ENCODE measurements at places on chromosomes 6 and 20.

GRCh38 chr20:63148696-63149095 lies 67.2 kb downstream of the YTHDF1 start:
- DNase-seq = no peak

- no peak for DNase-seq
These were observed 16.2 kb upstream of the VAPB start for GRCh38 chr20:58372806-58373205.

DNA sequence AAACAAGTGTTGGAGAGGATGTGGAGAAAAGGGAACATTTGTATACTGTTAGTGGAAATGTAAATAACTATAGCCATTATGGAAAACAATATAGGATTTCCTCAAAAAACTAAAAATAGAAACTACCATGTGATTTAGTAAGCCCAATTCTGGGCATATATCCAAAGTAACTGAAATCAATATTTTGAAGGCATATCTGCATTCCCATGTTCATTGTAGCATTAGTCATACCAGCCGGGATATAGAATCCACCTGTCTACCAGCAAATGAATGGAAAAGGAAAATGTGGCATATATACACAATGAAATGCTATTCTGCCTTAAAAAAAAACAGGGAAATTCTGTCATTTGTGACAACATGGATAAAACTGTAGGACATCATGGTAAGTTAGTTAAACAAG lies 15.3 kb upstream of the C6orf58 start:
- no peak for DNase-seq

DNA sequence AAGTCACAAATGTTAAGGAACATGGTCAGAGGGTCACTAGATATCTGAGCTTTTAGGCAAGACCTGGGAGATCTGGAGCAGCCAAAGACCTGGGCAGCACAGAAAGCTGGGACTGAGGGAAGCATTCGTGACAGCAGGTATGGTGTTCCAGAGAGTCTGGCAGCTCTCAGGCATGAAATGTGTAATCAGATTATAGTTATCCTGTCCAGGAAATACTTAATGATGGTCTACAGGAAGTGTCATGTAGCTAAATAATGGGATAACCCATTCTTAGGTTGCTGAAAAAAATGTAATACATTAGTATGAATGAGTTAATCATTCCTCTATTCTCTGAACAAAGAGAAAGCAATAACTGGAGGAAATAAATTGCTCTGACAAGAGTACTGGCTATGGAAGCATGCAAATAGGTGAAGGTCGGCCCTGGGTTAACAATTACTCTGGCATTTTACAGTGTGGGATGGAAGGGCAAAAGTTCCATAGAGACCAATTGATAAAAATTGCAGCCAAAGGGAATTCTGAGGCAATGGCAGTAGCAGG lies 740.5 kb downstream of the CBLN4 start:
- DNase-seq = no peak

- DNase-seq = no peak
These were observed 1.8 kb downstream of the HSPA12B start for GRCh38 chr20:3734111-3734843.

DNA sequence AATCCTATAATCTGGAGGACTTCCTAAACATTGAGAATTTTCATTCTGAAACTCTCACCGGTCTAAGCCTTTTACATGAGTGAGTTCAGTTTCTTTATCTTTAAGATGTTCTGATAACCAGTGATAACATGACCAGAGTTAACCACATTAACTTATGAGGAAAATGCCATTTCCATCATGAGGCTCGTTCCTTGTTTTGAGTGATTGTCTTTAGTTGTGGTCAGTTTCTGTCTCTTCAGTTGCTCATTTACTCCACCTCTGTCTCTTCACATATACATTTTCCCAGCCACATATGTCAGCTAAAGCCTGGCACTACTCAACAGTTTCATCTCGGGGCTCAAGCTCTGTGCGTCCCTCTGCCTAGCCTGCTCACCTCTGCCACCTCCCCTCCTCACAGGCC lies 70.4 kb downstream of the JAG1 start:
- no peak for DNase-seq

GRCh38 chr6:113894712-113895674 lies 37.8 kb downstream of the MARCKS start:
- DNase-seq = no peak

DNA sequence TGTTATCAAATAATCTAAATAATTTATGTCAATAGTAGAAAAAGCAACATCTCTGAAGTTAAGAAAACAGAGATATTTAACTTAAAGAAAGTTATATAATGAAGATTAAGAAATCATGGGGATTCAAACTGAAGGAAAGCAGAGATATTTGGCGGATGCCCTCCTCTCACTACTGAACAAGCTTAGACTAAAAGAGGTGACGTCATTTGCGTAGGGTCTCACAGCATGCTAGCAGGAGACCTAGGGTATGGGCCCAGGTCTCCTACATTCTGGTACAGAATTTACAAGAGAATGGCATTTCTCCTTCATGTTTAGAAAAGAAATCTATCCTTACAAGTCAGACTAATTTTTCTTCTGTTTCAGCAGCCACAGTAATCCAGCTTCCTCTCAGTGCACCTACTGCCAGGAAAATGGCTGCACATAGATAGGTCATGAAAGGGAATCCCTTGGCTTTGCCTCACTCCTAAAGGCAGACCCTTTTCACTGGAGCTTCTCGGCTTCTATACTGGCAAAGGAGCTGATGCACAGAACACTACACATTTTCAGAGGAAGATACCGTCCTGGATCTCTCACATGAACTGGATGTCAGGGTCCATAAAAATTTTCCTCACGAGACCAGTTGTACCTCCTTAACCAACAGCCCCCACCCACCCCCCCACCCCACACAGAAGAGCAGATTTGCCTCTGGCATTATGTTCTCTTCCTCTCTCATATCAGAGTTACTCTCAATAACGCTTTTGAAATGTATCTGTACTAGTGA lies 41.8 kb upstream of the DST start:
- no peak for DNase-seq

- no peak for DNase-seq
These were observed 19.7 kb downstream of the SPDEF start for GRCh38 chr6:34536251-34536958.

GRCh38 chr6:125107048-125107447 lies 46.5 kb upstream of the TPD52L1 start:
- DNase-seq = no peak

DNA sequence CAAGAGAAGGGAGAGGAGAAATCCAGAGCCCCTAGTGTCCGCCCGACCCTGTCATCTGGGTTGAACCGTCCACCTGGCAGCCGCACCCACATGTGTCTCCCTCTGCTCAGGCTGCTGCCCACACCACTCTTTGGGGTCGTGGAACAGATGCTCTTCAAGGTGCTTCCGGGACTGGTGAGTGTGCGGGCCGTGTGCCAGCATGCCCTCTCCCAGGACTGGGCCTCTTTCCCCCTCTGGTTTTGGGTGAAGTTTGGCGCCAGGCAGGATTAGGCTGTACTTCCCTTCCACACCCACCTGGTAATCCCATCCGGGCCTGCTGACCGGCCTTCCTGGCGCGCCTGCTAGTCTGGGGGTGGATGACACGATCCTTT lies 7.9 kb downstream of the BPIFB3 start:
- peak; percentile 36 for DNase-seq

DNA sequence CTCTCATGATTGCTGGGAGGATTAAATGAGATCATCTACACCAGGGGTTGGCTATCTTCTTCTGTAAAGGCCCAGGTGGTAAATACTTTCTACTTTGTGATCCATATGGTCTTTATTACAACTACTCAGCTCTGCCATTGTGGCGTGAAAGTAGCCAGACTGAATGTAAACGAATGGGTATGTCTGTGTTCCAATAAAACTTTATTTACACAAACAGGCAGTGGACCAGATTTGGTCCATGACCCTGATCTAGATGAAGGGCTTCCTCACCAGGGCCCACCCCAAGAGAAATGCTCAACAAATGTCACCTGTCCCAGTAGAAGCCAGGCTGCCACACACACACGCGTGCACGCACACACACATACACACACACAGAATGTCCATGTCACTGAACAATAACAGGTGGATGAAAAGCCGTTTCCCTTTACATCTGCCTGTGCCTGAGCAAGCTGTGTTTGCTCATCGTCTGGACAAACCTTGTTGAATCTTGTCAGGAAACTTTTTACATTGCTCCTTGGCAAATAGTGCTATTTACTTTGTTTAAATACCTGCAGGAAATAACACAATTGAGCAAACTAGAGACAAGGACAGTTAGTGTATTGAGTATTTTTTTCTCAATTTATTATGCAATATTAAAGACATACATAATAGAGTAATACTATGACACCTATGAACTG lies 114.3 kb downstream of the EYA2 start:
- DNase-seq = no peak

GRCh38 chr6:138805016-138805765 lies 9.3 kb downstream of the ECT2L start:
- no peak for DNase-seq

DNA sequence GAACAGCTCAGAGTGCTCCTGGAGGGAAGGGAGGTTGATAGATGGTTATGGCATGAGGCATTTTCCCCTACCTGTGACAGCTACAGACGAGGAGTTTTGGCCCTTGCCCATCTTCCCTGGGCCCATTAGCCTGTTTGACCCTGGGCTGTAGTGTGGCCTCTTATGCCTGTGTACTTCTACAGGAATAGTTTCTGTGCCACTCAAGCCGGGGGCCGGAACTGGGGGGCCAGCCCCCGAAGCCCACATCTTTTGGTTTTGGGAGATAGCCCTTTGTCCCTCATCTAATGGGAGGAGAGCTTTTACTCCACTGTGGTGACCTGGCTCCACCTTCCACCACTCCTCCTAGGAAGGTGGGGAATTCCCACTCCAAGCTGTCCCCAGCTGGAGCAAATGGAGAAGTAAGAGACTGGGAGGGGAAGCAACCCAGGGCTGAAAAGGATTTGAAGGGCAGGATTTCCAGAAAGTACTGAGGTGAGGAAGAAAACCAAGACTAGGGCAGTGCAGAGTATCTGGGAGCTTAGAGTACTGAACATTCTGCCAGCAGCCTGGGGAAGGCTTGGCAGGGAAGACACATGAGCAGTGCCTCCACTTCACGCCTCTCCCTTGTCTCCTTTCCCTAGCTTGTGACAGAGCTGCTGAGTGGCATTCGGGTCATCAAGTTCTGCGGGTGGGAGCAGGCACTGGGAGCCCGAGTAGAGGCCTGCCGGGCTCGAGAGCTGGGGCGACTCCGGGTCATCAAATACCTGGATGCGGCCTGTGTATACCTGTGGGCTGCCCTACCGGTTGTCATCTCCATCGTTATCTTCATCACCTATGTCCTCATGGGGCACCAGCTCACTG lies 6.9 kb downstream of the ABCC10 start:
- no peak for DNase-seq

GRCh38 chr6:111614833-111615582 lies 9.3 kb upstream of the TRAF3IP2 start:
- peak; percentile 83 for DNase-seq

DNA sequence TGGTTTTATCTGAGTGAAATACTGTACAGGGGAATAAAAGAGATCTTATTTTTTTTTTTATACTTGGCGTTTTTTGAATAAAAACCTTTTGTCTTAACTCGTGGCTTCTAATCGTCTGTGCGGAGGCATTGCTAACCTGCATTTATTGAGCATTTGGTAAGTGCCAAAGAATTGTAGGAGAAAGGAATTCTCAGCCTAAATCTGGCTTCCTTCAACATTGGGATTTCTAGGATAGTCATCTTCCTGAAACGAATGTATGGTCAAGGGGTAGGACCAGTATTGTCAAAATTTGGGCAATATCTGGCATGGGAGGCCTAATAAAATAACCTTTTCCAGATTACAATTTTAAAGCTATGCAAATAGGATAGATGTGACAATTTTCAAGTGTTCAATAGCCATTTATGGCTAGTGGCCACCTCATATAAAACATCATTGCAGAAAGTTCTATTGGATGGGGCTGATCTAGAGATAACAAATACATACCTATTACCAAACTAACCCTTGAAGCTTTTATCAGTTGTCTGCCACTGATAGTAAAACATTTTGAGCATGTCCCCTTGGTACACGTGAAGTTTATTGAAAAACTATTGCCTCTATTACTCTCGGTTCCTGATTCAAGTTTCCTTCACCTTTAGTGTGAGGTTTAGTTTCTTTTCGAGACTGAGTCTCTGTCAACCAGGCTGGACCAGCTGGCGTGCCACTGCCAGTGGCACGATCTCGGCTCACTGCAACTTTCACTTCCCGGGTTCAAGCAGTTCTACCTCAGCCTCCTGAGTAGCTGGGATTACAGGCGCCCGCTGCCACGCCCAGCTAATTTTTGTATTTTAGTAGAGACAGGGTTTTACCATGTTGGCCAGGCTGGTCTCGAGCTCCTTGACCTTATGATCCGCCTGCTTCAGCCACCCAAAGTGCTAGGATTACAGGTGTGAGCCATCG lies 5.6 kb downstream of the PIM1 start:
- no peak for DNase-seq

- DNase-seq = no peak
These were observed 6.7 kb upstream of the LAMP5 start for GRCh38 chr20:9507544-9508239.

DNA sequence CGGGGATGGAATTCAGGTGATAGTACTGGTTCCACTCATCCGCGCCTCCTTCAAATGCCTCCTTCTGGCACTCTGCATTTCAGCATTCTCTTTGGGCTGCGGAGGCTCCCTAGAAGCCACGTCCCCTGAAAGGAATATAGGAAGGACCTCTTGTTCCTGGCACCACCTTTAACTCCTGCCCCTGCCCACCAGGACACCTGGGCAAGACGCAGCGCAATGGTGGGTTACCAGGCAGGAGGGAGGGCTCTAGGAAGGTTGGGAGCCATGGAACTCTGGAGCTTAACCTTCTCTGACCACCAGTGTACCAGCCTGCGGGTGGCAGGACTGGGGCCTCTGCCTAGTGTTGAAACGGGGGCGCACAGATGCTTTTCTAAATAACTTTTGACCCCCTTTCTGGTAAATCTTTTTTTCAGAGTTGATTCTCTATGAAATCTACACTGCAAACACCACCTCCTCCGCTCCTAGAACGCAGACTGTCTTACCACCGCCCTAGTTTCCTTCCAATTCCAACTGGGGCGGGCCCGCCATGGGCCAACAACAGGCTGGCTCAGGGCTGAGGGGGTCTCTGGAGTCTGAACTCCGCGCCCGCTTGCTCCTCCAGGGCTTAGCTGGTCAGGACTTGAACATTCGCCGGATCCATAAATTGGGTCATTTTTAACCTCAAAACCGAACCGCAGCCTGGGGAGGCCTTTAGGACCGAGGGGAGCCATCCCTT lies 871 bp upstream of the SYNDIG1 start:
- no peak for DNase-seq

- no peak for DNase-seq
These were observed 157.0 kb downstream of the ADAT2 start for GRCh38 chr6:143293523-143293922.

- no peak for DNase-seq
These were observed 75.5 kb upstream of the CD2AP start for GRCh38 chr6:47402081-47402480.

GRCh38 chr6:158164579-158165170 lies 3.4 kb downstream of the SERAC1 start:
- no peak for DNase-seq

DNA sequence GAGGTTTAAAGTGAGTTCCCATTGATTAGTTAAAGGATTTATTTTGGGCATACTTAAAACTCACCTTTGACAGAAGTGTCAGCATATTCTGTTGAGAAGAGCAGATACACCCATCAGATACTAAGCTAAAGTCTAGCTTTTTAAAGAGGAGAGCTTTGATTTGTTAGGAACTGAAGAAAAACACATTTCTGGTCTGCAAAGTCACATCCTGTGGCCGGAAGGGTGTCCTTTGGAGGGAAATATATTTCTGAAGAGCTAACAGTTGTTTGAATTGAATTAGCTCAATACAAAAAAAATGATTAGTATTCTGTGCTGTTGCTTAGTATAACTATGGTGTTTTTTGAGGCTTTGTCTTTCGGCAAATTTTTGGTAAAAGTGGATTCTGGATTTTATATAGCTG lies 302.7 kb downstream of the RFPL4B start:
- DNase-seq = no peak

All from WERI-Rb-1 (cell line).